ENCODE measurements at places on chromosomes 3 and 15.

GRCh38 chr3:127819086-127819485 is 3.2 kb downstream of the MGLL start:
- no peak for DNase-seq

DNA sequence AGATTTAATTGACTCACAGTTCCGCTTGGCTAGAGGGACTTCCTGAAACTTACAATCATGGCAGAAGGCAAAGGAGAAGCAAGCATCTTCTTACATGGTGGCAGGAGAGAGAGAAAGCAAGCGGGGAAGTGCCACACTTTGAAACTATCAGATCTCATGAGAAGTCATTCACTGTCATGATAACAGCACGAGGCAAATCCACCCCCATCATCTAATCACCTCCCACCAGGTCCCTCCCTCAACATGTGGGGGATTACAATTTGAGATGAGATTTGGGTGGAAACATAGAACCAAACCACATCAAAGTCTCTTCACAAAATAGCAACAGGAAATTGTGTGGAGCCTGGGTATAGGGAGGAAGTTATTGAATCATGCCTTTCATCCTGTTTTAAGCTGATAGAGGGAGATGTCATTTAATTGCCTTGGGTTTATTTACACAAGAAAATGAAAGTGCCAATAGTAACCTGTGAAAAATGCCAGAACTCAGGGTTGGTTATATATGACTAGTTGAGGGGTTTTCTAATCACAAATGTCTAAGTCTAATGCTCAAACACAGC is 624.8 kb upstream of the LMCD1 start:
- no peak for DNase-seq

DNA sequence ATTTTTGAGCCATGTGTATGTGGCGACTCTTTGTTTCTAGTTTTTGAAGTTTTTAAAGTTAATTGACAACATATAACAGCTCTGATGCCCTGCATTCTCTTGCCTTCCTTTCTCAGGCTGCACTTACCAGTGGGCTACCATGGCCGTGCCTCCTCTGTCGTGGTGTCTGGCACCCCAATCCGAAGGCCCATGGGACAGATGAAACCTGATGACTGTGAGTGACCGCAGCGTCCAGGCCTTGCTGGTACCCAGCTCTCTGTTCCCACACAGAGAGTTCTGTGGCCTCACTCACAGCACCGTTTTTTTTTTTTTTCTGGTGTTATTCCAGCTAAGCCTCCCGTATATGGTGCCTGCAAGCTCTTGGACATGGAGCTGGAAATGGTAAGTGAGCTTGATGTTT is 15.1 kb downstream of the FAH start:
- no peak for DNase-seq

DNA sequence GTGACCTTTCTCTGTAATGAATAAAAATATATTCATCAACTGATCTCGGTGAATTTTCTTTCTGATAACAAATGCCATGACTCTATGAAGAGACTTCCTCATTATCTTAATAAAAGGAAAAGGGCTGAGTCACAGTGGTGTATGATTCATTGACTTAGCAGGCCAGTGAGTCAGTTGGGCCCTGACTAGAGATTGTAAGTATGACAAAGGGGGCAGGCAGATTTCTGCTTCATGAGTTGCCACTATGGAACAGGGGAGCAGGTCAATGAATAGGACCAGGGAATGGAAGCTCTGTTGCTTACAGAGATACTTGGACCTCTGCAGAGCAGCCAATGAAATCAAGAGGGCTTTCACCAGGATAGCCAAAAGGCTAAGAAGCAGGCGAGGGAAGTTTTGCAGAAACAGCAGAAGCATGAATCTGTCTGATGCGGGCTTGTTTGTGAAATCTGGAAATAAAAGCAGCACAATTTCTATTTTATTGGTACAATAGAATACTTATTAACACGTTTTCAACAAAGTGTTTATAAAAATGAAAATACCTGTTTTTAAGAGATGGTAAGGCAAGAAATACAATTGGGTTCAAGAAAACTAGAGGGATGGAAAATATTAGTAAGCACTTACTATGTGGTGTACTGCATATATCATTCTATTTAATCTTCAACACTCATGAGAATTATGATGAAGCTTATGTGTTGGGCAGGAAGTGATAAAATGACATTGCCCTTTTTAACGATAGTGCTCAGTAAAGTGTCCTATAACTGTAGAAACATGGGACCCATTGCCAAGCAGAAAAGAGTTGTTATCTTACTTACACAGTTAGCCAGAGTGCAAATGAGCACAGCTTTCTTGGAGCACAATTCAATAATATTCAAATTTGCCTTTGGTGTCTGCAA is 169.8 kb upstream of the MYRIP start:
- DNase-seq = no peak

GRCh38 chr15:58498821-58499580 is 67.2 kb downstream of the LIPC start:
- no peak for DNase-seq

- DNase-seq = no peak
Measured at GRCh38 chr3:39671600-39671999, 137.8 kb upstream of the MYRIP start.

GRCh38 chr3:74329096-74329495 is 285.4 kb downstream of the CNTN3 start:
- DNase-seq = no peak

GRCh38 chr15:39598186-39598850 is 17.4 kb downstream of the THBS1 start:
- DNase-seq = no peak

DNA sequence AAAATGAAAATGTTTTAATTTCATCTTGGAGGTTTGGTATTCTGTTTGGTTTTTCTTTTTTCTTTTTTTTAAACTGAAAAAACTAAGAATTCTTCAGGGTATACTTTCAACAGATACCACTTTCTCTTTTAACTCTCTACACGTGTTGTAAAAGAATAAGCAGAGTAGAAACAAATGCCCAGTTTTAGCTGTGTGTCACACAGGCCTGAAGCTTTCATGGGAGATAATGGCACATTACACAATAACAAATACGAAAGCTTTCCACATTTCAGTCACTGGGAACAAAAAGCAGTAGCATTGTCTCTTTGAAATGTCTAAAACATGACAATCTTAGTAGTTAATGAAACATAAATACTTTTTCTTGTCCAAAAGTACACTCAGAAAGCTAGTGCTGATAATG is 818.5 kb downstream of the TBL1XR1 start:
- DNase-seq = no peak

- DNase-seq = no peak
Measured at GRCh38 chr3:8824238-8824637, 54.8 kb upstream of the OXTR start.

GRCh38 chr15:88035381-88035780 is 221.2 kb downstream of the NTRK3 start:
- no peak for DNase-seq

- no peak for DNase-seq
Measured at GRCh38 chr3:114718898-114719210, 425.0 kb downstream of the TIGIT start.

- no peak for DNase-seq
Measured at GRCh38 chr3:135514060-135514448, 451.5 kb upstream of the PPP2R3A start.

- DNase-seq = no peak
Measured at GRCh38 chr15:51348688-51349087, 7.2 kb downstream of the GLDN start.

GRCh38 chr3:69547461-69547880 is 161.6 kb upstream of the FRMD4B start:
- no peak for DNase-seq

- no peak for DNase-seq
Measured at GRCh38 chr15:44545913-44546802, 9.2 kb downstream of the EIF3J start.

DNA sequence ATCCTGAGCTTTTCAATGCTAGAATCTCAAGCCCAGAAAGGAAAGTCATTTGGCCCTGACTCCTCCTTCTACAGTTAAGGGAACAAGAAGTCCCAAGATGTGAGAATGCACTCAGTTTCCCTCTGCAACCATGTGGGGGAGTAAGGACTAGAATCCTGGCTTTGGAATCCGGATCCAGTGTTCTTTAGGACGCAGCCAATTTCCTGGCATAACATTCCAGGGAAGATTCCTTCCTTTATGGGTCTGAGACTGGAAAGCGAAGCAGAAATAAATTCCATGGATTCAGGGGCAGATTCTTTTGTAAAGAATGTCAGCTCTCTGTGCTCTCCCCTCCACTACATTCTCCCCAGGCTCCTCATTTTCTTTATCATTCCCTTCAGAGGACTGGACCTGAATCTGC is 151.8 kb upstream of the SOX14 start:
- DNase-seq = no peak

GRCh38 chr3:40768046-40768445 is 243.3 kb downstream of the ZNF621 start:
- no peak for DNase-seq

GRCh38 chr15:73959801-73960200 is 32.3 kb downstream of the STOML1 start:
- DNase-seq = no peak

- no peak for DNase-seq
Measured at GRCh38 chr15:86842199-86842598, 762.5 kb downstream of the AGBL1 start.

DNA sequence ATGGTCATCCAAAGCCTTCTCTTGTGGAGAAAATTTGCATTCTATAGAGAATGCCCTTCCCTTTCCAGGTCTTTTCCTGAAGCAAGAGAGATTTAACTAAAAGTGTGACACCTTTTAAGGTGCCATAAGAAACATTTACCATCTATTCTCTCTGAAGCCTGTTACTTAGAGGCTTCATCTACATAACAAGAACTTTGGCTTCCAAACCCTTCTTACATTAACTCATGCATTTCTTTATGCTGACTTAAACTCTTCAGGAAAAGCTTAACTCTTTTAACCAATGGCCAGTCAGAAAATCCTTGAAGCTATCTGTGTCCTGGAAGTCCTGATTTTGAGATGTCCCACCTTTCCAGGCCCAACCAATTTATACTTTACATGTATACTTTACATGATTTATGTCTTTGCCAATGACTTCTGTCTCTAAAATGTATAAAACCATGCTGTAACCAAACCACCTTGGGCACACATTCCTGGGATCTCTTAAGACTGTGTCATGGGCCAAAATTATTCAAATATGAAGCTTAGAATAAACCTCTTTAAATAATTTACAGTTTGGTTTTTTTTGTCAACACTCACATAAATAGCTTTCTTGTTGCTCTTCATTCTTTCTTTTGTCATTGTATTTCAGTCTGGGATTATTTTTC is 472.6 kb upstream of the NECTIN3 start:
- DNase-seq = no peak

DNA sequence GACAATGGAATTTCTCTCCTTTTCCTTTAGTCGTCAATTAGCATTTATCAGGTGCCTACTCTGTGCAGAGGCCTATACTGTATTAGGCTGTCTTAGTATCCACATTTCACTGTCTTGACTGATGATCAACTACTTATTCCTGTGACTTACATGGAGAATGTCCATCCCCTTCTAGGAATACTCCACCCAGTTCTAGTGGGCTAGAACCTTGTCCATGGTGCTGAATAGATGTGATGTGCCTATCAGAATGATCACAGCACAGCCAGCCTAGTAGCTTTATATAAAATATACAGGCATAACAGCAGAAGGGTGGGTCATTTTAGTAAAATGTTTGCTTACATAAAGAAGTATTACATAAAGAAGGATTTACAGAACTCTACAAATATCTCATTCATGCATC is 621.4 kb downstream of the PDCD6IP start:
- DNase-seq = no peak

DNA sequence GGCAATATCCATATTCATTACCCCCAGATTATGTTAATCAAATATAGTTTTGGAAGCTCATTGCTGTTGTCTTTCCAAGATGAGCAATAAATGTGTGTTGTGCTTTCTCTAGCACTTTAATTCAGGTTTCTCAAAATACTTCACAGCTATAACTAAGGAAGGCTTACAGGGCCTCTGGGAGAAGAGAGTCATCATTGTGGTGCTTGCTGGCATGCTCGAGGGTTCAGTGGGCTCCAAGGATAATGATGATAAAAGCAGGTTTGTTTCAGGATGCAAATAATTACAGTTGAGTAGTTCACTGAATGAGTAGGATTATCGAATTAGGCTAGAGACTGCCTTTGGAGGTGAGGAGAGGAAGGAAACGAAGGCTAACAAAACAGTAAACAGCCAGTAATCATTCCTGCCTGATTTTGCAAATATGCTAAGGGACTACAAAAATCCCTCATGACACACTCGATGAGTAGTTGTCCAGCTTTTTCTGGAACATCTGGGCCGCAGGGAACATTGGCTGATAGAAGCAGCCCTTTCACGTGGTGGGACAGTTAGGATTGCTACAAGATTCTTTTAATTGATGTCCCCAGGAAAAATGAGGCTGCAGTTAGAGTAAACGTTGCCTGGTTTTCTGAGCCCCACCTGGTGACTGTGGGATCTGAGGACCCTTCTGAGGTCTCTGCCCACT is 54.1 kb downstream of the SLC7A14 start:
- DNase-seq = no peak

DNA sequence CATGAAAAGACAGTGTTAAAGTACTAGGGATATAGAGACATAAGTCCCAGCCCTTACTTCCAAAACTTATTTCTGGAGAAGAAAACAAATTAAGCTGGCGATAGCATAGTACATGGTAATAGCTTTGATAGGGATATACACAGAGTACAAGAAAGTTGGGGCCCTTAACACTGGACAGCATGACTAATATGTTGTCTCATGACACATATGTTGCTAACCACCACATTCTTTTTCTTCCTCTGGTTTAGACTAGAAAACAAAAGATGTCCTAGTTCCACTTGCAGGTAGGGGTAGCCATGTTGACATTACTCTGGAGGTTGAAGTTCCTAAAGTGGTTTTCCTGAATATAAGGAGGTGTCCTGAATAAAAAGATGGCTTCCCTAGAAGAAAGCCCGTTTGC is 75.3 kb downstream of the RFX7 start:
- DNase-seq = no peak

- DNase-seq = no peak
Measured at GRCh38 chr15:85298941-85299340, 81.5 kb upstream of the AKAP13 start.

DNA sequence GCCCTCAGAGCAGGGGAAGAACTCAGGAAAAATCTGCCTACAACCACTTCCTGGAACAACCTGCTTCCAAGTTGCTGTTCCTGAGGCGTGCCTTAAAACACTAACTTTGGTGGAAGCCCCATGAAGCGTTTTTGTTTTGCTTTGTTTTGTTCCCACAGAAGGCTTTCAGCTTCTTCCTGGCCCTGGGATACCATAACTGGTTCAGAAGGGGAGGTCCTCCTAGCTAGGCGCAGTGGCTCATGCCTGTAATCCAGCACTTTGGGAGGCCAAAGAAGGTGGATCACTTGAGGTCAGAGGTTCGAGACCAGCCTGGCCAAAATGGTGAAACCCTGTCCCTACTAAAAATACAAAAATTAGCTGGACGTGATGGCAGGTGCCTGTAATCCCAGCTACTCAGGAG is 1.2 kb upstream of the IP6K1 start:
- no peak for DNase-seq
